Panc1 (cell line): ENCODE measurements at places on chromosomes 7 and 10. TPM values are rescaled to one million over a fixed set of nuclear protein-coding genes. Genes with fewer than 3 reads are reported as not detected.

DNA sequence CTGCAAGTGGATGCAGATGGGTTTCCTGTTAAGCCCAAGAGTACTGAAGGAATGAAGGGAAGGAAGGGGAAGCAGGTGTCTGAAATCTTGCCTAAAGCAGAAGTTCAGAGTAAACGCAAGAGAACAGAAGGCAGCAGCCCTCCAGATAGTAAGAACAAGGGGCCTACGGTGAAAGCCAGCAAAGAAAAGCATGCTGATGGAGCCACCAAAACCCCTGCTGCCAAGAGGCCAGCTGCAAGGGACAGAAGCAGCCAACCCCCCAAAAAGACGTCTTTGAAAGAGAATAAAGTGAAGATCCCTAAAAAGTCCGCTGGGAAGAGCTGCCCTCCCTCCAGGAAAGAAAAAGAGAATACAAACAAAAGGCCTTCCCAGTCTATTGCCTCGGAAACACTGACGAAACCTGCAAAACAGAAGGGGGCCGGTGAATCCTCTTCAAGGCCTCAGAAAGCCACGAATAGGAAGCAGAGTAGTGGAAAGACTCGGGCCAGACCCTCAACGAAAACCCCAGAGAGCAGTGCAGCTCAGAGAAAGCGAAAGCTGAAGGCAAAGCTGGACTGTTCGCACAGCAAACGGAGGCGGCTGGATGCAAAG lies 152.5 kb downstream of the LCOR start:
- no peaks in the 10 kb centered on the region; the same call in 1 of the 2 replicates for H3K36me3 ChIP-seq
- no peak for DNase-seq
- H3K27me3 ChIP-seq: no peaks in the 10 kb centered on the region

- no peaks in the 10 kb centered on the region for H3K27me3 ChIP-seq
- H3K36me3 ChIP-seq: no peaks in the 10 kb centered on the region
- DNase-seq: no peak
- H3K4me1 ChIP-seq: no peaks in the 10 kb centered on the region
Observed at GRCh38 chr7:129240119-129240820, 15.4 kb downstream of the AHCYL2 start.

DNA sequence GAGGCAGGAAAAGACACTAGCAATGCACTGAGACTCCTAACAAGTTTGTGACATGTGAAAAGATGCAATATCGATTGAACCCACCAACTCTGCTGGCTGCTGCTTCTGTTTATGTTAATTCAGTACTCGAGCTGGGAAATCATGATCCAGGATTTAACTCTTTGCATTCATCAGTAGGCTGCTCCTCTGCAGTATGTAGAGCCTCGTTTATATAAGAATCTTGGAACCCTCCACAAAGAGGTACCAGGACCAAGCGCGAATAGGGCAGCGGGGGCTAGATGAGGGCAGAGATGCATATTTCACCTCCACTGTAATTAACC lies 7.8 kb downstream of the PRKAG2 start:
- DNase-seq: no peak
- no peak overlapping the region for H3K4me3 ChIP-seq
- no peaks in the 10 kb centered on the region for H3K36me3 ChIP-seq
- H3K27me3 ChIP-seq: no peaks in the 10 kb centered on the region

DNA sequence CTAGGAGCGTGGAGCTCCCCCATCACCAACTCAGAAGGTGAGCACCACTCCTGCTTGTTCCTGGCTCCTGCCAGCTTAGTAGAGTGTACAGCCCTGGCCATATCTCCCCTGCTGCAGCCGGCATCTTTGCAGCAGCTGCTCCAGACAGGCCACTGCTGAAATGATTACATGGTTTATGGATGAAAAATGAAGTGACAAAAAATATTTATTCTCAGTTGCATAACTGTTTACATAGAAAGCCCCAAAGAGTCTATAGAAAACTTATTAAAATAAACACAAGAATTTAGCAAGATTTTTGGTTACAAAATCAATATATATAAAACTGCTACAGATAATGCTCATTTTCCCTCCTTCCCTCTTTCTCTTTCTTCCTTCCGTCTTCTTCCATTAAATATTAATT lies 27.2 kb downstream of the C10orf67 start:
- H3K36me3 ChIP-seq: no peaks in the 10 kb centered on the region
- H3K27me3 ChIP-seq: peaks cover 2% of the 10 kb centered on the region; the same call in 1 of the 2 replicates
- H3K4me1 ChIP-seq: no peaks in the 10 kb centered on the region
- no peak overlapping the region for H3K27ac ChIP-seq
- no peak for DNase-seq

GRCh38 chr7:158494643-158495042 lies 93.0 kb downstream of the PTPRN2 start:
- DNase-seq: no peak
- no peak overlapping the region for H3K27ac ChIP-seq
- H3K27me3 ChIP-seq: no peaks in the 10 kb centered on the region
- H3K4me3 ChIP-seq: no peak overlapping the region
- H3K4me1 ChIP-seq: no peaks in the 10 kb centered on the region

GRCh38 chr7:116224492-116225098 lies 14.3 kb downstream of the TES start:
- H3K27me3 ChIP-seq: no peaks in the 10 kb centered on the region
- no peak for DNase-seq
- no peaks in the 10 kb centered on the region for H3K36me3 ChIP-seq

DNA sequence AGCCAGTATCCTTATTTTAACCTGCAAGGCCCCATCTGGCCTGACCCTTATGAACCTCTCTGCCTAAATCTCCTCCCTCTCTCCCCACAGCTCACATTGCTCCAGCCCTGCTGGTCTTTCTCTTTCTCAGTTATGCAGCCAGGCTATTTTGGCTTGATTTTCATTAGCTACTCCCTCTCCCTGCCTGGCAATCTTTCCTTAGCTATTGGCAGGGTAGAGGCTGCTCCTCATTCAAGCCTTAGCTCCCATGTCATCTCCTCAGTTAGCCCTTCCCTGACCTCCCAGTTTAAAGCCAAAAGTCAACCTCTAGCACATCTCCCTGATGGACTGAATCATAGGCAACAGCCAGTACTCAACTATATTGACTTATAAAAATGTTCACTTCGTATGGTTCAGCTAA lies 214.4 kb upstream of the CELF2 start:
- no peaks in the 10 kb centered on the region for H3K27me3 ChIP-seq
- no peak for DNase-seq
- no peaks in the 10 kb centered on the region for H3K4me1 ChIP-seq
- H3K4me3 ChIP-seq: no peak overlapping the region
- H3K36me3 ChIP-seq: no peaks in the 10 kb centered on the region
- no peak overlapping the region for H3K27ac ChIP-seq

- H3K4me3 ChIP-seq: no peak overlapping the region
- DNase-seq: no peak
- H3K27me3 ChIP-seq: peaks cover 4% of the 10 kb centered on the region; the same call in 1 of the 2 replicates
- no peaks in the 10 kb centered on the region for H3K4me1 ChIP-seq
- no peak overlapping the region for H3K27ac ChIP-seq
Observed at GRCh38 chr10:62749093-62749683, 55.3 kb upstream of the ADO start.

GRCh38 chr10:103691723-103692435 lies 163.5 kb downstream of the SH3PXD2A start:
- peaks cover 7% of the 10 kb centered on the region for H3K4me1 ChIP-seq
- no peaks in the 10 kb centered on the region for H3K27me3 ChIP-seq
- H3K36me3 ChIP-seq: no peaks in the 10 kb centered on the region

- no peaks in the 10 kb centered on the region for H3K4me1 ChIP-seq
- H3K36me3 ChIP-seq: no peaks in the 10 kb centered on the region
- DNase-seq: no peak
Observed at GRCh38 chr10:88213065-88213605, 349.7 kb downstream of the PTEN start.

DNA sequence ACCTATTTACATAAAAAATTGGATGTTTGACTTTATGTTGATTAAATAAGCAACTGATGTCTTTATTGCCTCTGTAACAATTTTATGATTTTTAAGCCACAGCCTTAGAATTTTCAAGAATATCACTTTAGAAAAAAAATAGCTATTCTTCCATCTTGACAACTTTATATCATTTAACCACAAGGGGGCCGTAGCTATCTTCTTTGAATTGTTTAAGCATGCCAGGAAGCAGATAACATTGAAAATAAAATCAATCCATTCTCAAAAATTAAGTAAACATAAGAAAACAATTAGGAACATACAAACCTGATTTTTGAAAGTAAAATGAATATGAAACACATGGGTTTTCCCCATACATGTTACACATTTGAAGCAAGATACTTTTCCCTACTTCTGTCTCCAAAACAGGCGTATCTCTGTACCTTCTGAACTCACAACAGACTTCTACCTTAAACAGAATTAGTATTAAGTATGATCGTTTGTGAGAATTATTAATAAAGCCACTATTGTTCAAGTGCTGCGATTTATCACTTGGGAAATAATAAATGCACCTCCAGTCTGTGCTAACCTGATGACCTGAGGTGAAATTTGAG lies 209.0 kb downstream of the CACNA2D1 start:
- no peaks in the 10 kb centered on the region for H3K27me3 ChIP-seq
- DNase-seq: peak; percentile 20
- H3K36me3 ChIP-seq: no peaks in the 10 kb centered on the region

GRCh38 chr10:11045995-11046775 lies 28.5 kb downstream of the CELF2 start:
- no peak for DNase-seq
- no peaks in the 10 kb centered on the region for H3K36me3 ChIP-seq
- H3K27me3 ChIP-seq: no peaks in the 10 kb centered on the region
- no peak overlapping the region for H3K4me3 ChIP-seq

- no peaks in the 10 kb centered on the region for H3K27me3 ChIP-seq
- DNase-seq: no peak
- H3K27ac ChIP-seq: no peak overlapping the region
- no peak overlapping the region for H3K4me3 ChIP-seq
Observed at GRCh38 chr10:35212856-35213255, 86.2 kb downstream of the CREM start.

GRCh38 chr7:113015034-113015645 lies 71.5 kb downstream of the GPR85 start:
- H3K4me3 ChIP-seq: no peak overlapping the region
- H3K27me3 ChIP-seq: no peaks in the 10 kb centered on the region
- H3K4me1 ChIP-seq: no peaks in the 10 kb centered on the region; the same call in 1 of the 2 replicates
- no peaks in the 10 kb centered on the region for H3K36me3 ChIP-seq
- no peak for DNase-seq

GRCh38 chr10:69570050-69570816 lies 3.0 kb downstream of the NEUROG3 start:
- peaks cover 80% of the 10 kb centered on the region for H3K27me3 ChIP-seq
- no peak overlapping the region for H3K27ac ChIP-seq
- no peaks in the 10 kb centered on the region for H3K36me3 ChIP-seq
- DNase-seq: no peak
- no peak overlapping the region for H3K4me3 ChIP-seq

GRCh38 chr10:35379226-35380137 lies 43.2 kb downstream of the CCNY start:
- no peak overlapping the region for H3K27ac ChIP-seq
- no peaks in the 10 kb centered on the region for H3K27me3 ChIP-seq
- H3K4me3 ChIP-seq: no peak overlapping the region
- no peaks in the 10 kb centered on the region for H3K4me1 ChIP-seq

DNA sequence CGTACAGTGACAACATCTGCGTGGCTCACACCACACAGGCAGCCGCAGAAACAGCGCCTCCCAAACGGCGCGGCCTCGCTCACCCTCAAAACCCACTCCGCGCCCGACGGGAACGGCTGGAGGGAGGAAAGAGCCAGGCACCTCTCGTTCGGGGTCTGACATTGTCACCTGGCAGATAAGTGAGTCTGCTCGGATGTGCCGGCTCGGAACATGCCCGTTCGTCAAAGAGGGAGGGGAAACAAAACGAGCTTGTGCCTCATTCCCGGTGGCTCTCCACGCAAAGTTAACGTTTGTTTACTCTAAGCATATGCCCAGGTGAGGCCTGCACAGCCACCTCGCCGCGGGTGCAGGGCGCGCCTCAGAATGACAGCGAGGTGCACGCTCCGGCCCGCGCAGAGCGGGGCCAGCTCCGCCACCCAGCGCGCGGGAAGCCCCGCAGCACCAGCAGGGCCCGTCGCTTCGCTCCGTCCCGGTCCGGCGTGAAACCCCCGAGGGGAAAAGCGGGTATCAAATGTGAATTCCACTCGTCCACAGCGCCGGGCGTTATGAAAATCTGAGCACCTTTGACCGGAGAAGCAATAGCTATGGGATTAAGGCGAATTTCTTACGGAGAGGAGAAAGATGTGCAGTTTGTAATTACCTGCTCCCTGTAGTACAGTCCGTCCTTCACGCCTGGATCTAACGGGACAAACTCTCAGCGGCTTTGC lies 13.1 kb downstream of the CNPY1 start:
- H3K4me3 ChIP-seq: peak overlapping the region; percentile 26
- peaks cover 16% of the 10 kb centered on the region for H3K27me3 ChIP-seq
- H3K4me1 ChIP-seq: no peaks in the 10 kb centered on the region

GRCh38 chr10:71834343-71834674 lies 16.7 kb downstream of the PSAP start:
- H3K4me1 ChIP-seq: peaks cover 65% of the 10 kb centered on the region
- H3K4me3 ChIP-seq: no peak overlapping the region

- DNase-seq: no peak
- H3K4me3 ChIP-seq: no peak overlapping the region
- H3K27ac ChIP-seq: no peak overlapping the region
- H3K36me3 ChIP-seq: no peaks in the 10 kb centered on the region
- no peaks in the 10 kb centered on the region for H3K27me3 ChIP-seq
- no peaks in the 10 kb centered on the region for H3K4me1 ChIP-seq
Observed at GRCh38 chr7:10733747-10734146, 239.9 kb upstream of the PHF14 start.

- peak overlapping the region; percentile 80; the same call in 1 of the 2 replicates for H3K27ac ChIP-seq
- H3K27me3 ChIP-seq: no peaks in the 10 kb centered on the region
- no peaks in the 10 kb centered on the region for H3K36me3 ChIP-seq
- no peak for DNase-seq
- H3K4me3 ChIP-seq: no peak overlapping the region
Observed at GRCh38 chr10:3861795-3862194, 76.8 kb upstream of the KLF6 start.

OPN1SW gene
- not detected for total RNA-seq

DOCK1 gene
- total RNA-seq: 67.6 TPM

HTRA1 gene
- total RNA-seq: 32.8 TPM

LRIT1 gene
- not detected for total RNA-seq

CYP2W1 gene
- 0.74 TPM for total RNA-seq

EGR2 gene
- 0.82 TPM for total RNA-seq

ELFN1 gene
- total RNA-seq: 39.0 TPM

SPDYE2 gene
- not detected for total RNA-seq

DPY19L1 gene
- 103 TPM for total RNA-seq

MEOX2 gene
- total RNA-seq: not detected

TAS2R3 gene
- 0.49 TPM for total RNA-seq

OGDHL gene
- total RNA-seq: 1.3 TPM

SPOCK2 gene
- total RNA-seq: 4.8 TPM

MAD1L1 gene
- 70.8 TPM for total RNA-seq

LMTK2 gene
- 25.4 TPM for total RNA-seq

PCLO gene
- total RNA-seq: 1.1 TPM

ABCB4 gene
- 0.18 TPM for total RNA-seq
